Stimulated activated CD4-positive, alpha-beta T cell treated with anti-CD3 and anti-CD28 coated beads, Interleukin-1b, Interleukin-23, amount 100 ng/mL, for 48 hours (primary cell): ENCODE measurements at places on chromosomes 6 and 20.

DNA sequence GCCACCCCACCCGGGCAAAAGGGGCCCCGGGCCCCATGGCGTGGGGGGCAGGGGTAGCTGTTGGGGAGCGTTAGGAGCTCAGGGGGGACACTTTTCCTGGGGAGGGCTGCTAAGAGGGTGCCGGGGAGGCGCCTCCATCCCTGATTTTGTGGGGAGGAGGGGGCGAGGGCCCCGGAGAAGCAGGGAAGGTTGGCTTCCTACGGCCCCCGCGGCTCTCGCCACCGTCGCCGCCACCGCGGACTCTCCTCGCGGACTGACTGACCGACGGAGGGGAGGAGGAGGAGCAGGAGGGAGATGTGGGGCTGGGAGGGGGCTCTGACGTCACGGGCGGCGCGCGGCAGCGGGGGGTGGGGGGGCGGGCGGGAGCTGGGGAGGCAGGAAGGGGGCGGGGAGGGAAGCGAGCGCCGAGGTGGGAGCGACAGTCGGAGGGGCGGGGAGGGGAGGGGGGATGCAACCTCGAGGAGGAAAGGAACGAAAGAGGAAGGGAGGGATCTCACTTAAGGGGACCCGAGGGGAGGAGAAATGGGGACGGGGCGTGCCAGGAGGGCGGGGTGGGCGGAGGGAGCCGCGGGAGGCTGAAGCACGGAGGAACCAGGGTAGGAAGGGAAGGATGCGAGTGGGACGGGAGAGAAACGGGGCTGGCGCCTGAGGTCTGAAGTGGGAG is 5.1 kb downstream of the GABBR1 start:
- peak; percentile 25 for DNase-seq

DNA sequence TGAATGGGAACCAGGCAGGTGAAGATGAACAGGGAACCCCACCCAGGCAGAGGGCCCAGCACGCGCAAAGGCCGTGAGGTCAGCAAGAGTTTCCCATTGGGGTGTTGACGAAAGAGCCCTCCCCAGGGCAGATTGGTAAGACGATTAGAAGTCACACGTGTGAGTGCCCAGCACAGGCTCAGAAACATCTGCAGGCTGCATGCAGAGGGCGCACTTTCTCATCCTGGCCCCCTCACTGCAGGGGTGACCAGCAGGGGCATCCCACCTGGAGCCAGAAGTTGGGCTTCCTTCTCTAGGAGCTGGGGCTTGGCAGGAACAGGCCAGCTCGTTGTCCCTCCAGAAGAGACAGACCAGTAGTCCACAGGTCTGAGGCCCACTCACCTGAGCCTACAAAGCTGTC is 38.4 kb downstream of the VSTM2L start:
- DNase-seq, result no peak

DNA sequence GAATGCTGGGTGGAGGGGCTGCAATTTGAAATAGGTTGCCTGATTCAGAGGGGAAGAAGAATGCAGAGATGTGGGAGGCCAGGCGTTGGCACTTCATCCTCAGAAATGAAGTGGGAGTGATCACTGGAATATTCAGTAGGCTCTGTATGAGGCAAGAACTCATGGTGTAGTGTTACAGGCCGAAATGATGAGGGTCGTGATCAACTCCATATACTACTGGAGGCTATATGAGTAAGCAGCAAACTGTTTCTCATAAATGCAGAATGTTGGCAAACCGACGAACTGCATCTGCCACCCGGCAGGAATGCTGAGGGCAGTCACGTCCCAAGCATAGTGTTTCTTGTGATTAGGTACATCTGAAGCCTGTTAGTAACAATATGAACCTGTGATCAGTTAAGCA is 12.7 kb downstream of the KCNS1 start:
- DNase-seq, result no peak

GRCh38 chr6:104126315-104127005 is 733.3 kb downstream of the HACE1 start:
- DNase-seq, result no peak

GRCh38 chr6:53178837-53179432 is 30.3 kb upstream of the GCM1 start:
- no peak for DNase-seq

DNA sequence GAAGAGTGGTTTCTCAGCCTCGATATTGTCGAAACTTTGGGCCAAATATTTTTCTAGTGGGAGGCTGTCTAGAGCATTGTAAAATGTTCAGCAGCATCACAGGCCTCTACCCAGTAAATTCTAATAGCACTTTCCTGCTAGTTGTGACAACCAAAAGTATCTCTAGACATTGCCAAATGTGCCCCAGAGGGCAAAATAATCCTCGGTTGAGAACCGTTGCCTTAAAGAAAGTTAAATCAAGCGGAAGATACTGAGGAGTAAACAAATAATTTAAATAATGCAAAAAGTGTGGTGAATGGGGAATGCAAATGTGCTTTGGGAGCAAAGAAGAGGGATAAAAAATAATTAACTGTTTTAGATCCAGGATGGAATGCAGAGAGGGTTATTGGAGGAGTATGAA is 106.4 kb upstream of the ASCC3 start:
- DNase-seq, result no peak

DNA sequence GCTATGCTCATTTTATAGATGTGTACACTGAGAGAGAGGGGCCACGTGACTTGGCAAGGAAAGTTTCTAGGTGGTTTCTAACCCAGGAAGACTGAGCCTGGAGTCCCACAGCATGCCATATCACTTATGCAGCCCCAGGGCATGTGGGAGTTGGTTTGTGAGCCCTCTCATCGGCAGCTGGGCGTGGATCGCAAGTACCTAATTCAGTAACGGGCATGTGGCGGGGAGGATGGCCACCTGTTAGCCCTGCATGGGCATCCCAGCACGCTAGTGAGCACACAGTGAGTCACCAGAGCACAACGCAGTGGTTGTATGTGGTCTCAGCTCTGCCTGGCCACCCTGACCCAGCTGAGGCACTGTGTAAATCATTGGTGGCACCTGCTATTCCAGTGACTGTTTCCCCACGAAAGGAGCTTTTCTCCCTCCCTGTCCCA is 88.3 kb downstream of the NINL start:
- no peak for DNase-seq

DNA sequence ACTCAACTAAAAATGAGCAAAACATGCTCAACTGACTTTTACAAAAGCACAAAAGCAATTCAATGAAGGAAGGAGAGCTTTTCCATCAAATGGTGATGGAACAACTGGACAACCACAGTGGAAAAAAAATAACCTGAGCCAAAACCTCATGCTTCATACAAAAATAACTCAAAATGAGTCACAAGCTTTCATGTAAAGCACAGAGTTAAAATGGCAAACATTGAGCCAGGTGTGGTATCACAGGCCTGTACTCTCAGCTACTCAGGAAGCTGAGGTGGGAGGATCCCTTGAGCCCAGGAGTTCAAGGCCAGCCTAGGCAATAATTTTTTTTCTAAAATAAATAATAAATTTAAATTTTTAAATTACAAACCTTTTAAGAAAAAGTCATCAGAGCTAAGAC is 18.4 kb upstream of the HLA-G start:
- no peak for DNase-seq
